Breast epithelium (tissue), 4 donors: ENCODE measurements at places on chromosomes 7 and 10. TPM values are rescaled to one million over a fixed set of nuclear protein-coding genes. Genes with fewer than 3 reads are reported as not detected.

Gene SNCG
- 52.1 TPM for total RNA-seq

Gene CHN2
- 17.1 TPM for total RNA-seq

DNA sequence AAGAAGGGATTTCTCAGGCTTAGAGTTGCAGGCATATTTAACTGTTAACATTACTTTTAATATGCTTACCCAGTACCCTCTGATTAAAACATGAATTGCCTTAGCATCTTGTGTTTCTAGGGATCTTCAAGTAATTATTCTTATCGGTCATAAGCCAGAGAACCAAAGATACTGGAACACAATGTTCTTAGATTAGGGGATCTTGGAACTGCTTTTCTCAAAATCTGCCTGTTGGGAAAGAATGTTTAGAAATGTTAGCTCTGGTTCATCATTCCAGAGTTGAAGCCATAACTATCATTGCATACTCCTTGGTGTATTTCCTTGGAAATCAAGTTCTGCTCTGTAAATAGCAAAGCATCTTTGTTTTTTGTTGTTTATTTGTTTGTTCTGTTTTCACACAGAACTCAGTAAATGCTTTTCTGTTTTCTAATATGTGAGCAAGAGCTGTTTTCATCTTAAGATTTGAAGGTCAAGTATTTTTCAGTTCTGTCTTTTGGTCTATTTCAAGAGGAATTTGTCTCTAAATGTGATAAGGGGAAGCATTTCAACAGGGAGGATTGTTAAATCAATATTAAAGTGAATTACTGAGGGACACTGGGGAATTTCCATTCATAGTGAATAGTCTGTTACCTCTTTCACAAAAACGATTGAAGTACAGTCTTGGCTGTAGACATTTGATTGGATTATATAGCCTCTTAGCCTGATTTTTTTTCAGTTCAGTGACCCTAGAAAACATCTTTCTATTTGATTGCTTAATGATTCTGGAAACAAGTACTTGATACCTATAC, 103.2 kb upstream of the CYP26C1 start:
- no peak for DNase-seq

- no peak for DNase-seq
Observed at GRCh38 chr7:29861884-29862283, 55.6 kb downstream of the WIPF3 start.

DNA sequence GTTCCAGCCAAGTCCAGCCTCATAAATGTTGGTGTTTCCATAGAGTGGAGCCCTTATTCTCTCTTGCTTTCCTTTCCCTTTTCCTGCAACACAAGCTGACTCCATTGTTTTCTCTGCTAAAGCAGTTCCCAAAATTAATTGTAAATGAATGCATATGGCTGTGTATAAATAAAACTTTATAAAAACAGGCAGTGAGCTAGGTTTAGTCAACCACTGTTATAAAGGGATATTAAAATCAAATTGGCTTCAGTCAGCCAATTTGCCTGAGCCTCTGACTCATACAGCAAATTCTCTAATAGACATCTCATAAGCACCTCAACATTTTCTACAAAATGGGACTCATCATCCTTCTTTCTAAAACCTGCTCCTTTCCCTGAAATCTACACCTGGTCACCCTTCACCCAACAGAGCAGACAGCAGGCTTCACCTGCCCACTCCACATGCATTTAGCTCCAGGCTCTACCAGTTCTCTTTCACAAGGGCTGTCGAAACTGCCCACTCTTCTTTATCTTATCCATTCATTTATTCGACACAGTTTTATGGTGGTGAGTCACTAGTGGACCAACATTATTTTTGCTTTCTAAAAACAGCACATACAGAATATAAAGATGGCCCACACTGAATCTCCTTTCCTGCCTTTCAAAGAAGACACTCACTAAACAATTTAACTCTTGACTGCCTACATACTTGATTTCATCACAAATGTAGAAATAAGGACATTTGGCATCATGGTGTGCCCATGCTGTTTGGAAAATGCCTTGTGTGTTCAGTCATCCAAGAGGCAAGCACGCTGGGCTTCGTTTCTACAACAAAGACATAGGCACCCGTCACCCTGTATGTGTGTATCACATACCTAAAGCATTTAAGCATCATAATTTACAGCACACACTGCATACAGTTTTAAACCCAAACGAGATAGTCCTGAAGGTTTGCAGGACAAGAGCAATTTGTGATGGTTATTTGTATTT, 74.6 kb upstream of the C7orf33 start:
- DNase-seq: no peak

GRCh38 chr10:121310151-121310711, 288.0 kb downstream of the FGFR2 start:
- peak; percentile 30 for DNase-seq

GRCh38 chr7:101936611-101937231, 119.3 kb downstream of the CUX1 start:
- no peak for DNase-seq
